ENCODE measurements at places on chromosomes 2 and 18.

GRCh38 chr2:149049142-149049541 is 10.6 kb downstream of the LYPD6B start:
- no peaks in the 10 kb centered on the region for H3K27me3 ChIP-seq
- no peaks in the 10 kb centered on the region for H3K36me3 ChIP-seq
- H3K4me1 ChIP-seq = no peaks in the 10 kb centered on the region
- no peak overlapping the region for H3K27ac ChIP-seq

DNA sequence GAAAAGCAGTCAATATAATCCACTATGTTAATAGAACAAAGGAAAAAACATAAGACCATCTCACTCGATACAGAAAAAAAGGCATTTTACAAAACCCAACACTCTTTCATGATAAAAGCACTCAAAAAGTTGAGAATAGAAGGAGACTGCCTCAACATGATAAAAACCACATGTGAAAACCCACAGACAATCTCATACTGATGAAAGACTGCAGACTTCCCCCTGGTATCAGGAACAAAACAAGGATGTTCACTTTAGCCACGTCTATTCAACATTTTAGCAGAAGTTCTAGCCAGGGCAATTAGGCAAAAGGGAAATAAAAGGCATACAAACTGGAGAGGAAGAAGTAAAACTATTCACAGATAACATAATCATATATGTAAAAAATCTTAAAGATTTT is 285.9 kb downstream of the EIPR1 start:
- no peak overlapping the region for H3K4me3 ChIP-seq
- H3K27ac ChIP-seq = no peak overlapping the region
- no peaks in the 10 kb centered on the region for H3K36me3 ChIP-seq

DNA sequence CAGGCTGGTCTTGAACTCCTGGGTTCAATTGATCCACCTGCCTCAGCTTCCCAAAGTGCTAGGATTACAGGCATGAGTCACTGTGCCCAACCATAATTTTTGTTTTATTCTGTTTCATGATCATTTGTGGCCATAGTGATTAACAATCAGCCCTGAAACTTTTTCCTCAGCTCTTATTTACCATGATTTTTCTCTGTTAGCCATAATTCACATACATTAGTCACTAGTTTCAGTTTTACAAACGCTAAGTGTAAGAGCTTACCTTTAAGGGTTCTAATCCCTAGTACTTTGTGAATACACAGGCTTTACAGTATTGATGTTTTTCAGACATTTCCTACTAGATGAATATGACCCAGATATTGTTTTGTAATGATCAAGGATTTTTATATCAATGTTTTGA is 216.1 kb downstream of the DPP4 start:
- H3K27me3 ChIP-seq = no peaks in the 10 kb centered on the region
- H3K36me3 ChIP-seq = no peaks in the 10 kb centered on the region

- no peak overlapping the region for H3K27ac ChIP-seq
- no peaks in the 10 kb centered on the region for H3K36me3 ChIP-seq
- peaks cover 1% of the 10 kb centered on the region for H3K4me1 ChIP-seq
- H3K4me3 ChIP-seq = no peak overlapping the region
- no peaks in the 10 kb centered on the region for H3K27me3 ChIP-seq
These were observed 77.4 kb upstream of the PPP1CB start for GRCh38 chr2:28674062-28674712.

DNA sequence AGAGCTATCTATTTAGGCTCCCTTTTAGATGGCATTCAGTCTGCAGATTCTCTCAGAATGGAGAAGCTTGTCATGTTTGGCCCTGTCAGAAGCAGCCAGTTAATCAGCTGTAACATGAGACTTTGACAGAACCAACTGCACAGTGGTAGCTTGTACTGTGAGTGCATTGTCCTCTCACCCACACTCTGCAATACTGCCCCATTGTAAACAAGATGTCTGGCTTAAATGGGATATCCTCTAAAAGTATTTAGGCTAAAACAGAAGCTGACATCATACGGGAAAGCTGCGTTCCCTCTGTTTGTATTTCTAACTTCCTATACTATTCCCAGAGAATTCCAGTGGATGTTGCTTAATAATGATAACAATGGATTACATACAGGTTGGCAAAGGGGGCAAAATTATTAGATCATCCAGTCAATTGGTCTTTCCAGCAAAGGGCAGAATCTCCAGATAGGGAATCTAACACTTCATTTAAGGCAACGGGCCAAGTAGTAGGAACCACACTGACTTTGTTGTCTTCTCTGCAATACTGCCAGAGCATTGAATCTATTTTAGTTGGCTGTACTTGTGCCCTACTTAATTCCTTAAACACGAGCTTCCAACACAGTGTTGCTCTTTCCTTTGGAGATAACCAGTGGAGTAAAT is 15.4 kb upstream of the STAT4 start:
- H3K27me3 ChIP-seq = no peaks in the 10 kb centered on the region
- no peak for DNase-seq
- peaks cover 30% of the 10 kb centered on the region for H3K4me1 ChIP-seq

DNA sequence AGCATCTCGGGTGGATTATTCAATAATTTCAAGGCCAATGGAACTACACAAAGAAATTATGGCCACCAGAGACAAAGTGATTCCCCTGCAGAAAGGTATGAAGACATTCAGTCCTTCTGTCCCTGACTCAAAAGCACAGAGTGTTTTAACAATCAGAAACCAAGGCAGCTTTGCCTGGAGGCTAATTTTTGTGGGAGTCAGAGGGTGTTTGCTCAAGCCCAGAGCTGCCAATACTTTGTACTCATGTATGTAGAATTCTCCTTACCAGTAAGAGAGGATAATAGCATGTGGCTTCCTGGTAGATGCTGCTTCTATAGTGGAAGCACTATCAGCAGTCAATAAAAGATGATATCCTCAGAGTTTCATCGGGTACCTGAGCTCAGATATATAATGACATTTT is 178.4 kb downstream of the KCNE4 start:
- no peak overlapping the region for H3K4me3 ChIP-seq
- no peaks in the 10 kb centered on the region for H3K4me1 ChIP-seq
- no peaks in the 10 kb centered on the region for H3K36me3 ChIP-seq
- no peaks in the 10 kb centered on the region for H3K27me3 ChIP-seq
- no peak overlapping the region for H3K27ac ChIP-seq

GRCh38 chr18:55779691-55780585 is 191.9 kb upstream of the TCF4 start:
- peak overlapping the region; percentile 57 for H3K4me3 ChIP-seq
- DNase-seq = peak; percentile 65
- H3K36me3 ChIP-seq = no peaks in the 10 kb centered on the region
- H3K4me1 ChIP-seq = peaks cover 15% of the 10 kb centered on the region

- H3K4me1 ChIP-seq = no peaks in the 10 kb centered on the region
- no peaks in the 10 kb centered on the region for H3K36me3 ChIP-seq
- H3K27me3 ChIP-seq = no peaks in the 10 kb centered on the region
- DNase-seq = no peak
These were observed 318.5 kb downstream of the HRH4 start for GRCh38 chr18:24778810-24779418.

- no peak for DNase-seq
- no peak overlapping the region for H3K4me3 ChIP-seq
- no peaks in the 10 kb centered on the region for H3K36me3 ChIP-seq
- no peak overlapping the region for H3K27ac ChIP-seq
- no peaks in the 10 kb centered on the region for H3K4me1 ChIP-seq
These were observed 271.9 kb upstream of the SLC14A2 start for GRCh38 chr18:45343365-45343764.

- H3K4me3 ChIP-seq = no peak overlapping the region
- no peak overlapping the region for H3K27ac ChIP-seq
These were observed 135.0 kb upstream of the ALKAL2 start for GRCh38 chr2:422676-423435.

Measured in suprapubic skin (tissue), 4 donors.